Stimulated activated CD8-positive, alpha-beta memory T cell treated with anti-CD3 and anti-CD28 coated beads, Interleukin-2, amount 100 ng/mL, for 1 hour (primary cell): ENCODE measurements at places on chromosomes 5 and 9.

- DNase-seq = no peak
Measured at GRCh38 chr9:72485821-72486593, 35.4 kb upstream of the TMC1 start.

GRCh38 chr5:89560696-89561095 is 677.7 kb upstream of the MEF2C start:
- no peak for DNase-seq

- no peak for DNase-seq
Measured at GRCh38 chr5:52491071-52491787, 296.5 kb upstream of the ITGA1 start.

GRCh38 chr5:87389296-87390034 is 23.3 kb downstream of the CCNH start:
- no peak for DNase-seq

- no peak for DNase-seq
Measured at GRCh38 chr9:89204801-89205200, 26.2 kb upstream of the SHC3 start.

DNA sequence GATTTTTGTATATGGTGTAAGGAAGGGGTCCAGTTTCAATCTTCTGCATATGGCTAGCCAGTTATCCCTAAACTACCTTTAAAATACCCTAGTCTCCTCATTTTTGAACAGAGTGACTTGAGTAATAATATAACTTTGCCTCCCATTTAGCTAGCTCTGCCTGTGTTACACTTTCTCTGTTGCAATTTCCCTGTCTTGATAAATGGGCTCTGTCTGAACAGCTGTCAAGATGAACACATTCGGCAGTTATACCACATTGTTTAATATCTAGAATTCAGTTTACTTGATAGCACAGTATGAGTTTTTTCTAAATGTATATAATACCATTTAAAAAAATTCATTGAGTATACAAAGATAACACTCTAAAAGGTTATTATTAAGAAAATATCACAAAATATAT is 562.9 kb upstream of the FTMT start:
- no peak for DNase-seq

DNA sequence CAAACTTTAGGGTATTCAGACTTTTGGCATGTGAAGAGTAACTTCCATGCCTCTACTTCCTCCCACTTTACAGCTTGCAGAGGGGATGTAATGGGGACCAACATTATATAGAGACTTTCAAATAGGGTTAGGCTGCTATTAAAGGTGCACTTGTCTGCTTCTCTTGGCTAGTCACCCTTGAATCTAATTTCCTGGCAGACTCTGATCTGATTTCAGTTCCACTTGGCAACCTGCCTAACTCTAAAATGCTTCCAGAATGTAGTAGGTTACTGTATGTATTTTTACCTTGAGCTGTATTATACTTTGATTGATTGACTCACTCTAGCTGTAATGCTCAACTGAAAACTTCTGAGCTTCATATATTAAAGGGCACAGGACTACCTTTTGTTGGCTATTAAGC is 693.4 kb downstream of the KCTD16 start:
- no peak for DNase-seq

- DNase-seq = no peak
Measured at GRCh38 chr9:124022201-124023121, 10.9 kb downstream of the LHX2 start.

- no peak for DNase-seq
Measured at GRCh38 chr5:124906339-124907097, 160.1 kb upstream of the ZNF608 start.

- DNase-seq = no peak
Measured at GRCh38 chr5:138874771-138875551, at the start of gene LRRTM2. Gene LRRTM2, minus strand, starts transcription at chr5:138875335. Its CDS starts 424 bp downstream, at chr5:138874911.

DNA sequence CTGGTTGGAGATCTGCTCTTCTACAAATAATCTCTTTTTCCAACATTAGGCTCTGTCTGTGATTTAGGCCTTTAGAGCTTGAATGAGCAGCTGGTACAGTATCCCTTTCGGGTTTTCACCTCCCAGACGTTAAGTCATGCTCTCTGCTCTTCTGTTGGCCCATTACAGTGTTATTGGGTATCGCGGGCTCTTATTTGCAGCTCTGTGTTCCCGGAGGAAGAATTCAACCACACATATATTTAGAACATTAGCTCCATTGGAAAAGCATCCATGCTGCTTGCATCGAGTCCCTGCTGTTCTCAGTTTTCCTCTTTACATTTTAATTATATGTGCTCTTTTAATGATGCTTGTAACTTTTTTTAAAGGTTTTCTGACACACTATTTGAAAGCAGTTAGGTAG is 278.0 kb upstream of the ADCY2 start:
- DNase-seq = no peak

- no peak for DNase-seq
Measured at GRCh38 chr5:65811885-65812284, 89.9 kb downstream of the NLN start.

DNA sequence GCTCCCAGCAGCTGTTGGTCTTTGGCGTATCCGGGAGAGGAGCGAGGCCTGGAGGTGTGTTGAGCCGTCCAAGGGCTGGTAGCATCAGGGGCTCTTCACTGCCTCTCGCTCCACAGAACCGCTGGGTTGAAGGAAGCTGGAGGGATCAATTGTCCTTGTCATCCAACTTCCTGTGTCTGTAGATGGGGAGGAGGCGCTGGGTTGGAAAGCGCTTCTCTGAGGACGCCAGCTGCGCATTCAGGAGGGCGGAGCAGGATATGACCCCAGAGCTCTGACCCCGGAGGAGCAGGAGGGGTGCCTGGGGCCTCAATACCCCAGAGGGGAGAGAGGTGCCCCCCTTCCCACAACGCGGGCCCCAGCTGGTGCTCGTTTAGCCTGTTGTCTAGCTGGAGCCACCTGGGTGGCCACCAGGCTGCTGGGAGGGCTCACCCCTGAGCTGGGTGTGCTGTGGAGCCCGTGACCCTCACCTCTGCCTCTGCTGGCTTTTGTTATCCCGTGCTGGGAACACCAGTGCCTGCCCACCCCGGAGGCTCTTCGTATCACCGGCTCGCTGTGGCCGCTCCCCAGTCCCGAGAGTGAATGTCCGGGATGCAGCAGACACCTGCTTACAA is 2.0 kb upstream of the DBH start:
- DNase-seq = no peak

DNA sequence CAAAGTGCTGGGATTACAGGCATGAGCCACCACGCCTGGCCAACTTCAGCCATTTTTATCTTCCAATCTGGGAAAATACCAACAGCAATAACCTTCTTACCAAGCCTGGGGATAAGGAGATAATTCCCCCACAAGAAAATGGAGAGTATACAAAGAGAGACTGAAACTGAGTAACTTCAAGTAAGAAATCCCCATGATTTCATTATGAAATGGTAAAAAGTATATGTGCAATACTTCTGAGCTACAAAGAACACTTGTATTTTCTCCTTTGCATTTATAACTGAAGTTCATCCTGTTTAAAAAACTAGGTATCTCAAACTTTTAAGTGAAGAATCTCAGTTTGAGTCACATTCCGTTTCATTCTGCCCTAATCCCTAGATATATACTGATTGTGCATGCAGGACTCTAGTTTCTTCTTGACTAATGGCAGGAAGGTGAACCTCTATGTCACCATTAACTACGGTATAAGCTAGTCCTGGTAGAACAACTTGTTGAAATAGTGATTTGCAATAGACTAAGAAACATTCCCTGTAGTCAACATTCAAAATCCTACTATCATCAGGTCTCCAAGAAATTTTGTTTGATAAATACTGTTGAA is 2071.4 kb downstream of the MAT2B start:
- DNase-seq = no peak

- no peak for DNase-seq
Measured at GRCh38 chr5:129963359-129963758, 59.1 kb downstream of the CHSY3 start.

- DNase-seq = no peak
Measured at GRCh38 chr9:124475868-124476690, 25.8 kb downstream of the ADGRD2 start.

DNA sequence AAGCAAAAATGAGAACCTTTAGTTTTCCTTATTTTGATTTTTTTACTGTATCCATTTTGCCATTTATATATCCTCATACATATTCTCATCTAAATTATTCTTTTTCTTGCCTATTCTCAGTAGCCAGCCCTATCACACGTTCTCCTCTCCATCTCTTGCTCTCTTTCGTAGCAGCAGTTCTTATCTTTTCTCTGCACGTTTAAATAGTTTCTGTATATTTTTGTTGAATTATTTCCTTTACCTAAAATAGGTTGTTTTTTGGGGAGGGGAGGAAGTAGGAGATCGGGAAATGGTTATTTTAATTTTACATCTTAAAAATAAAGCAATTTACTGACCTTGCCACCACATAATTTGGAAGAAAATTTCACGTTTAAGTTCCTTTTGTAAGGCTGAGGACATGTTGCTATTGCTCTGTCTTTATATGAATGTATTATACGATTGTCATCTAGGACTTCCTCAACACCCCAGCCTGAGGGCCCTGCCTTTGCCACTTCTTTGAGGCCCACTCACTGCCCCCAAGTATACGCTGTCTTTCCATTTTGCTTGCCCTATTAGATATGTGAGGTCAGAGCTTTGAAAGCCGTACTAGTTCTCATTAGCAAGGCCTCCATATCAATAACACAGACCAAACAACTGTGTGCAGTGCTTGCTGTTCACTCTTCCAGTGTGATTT is 140.3 kb downstream of the GNAQ start:
- DNase-seq = no peak

DNA sequence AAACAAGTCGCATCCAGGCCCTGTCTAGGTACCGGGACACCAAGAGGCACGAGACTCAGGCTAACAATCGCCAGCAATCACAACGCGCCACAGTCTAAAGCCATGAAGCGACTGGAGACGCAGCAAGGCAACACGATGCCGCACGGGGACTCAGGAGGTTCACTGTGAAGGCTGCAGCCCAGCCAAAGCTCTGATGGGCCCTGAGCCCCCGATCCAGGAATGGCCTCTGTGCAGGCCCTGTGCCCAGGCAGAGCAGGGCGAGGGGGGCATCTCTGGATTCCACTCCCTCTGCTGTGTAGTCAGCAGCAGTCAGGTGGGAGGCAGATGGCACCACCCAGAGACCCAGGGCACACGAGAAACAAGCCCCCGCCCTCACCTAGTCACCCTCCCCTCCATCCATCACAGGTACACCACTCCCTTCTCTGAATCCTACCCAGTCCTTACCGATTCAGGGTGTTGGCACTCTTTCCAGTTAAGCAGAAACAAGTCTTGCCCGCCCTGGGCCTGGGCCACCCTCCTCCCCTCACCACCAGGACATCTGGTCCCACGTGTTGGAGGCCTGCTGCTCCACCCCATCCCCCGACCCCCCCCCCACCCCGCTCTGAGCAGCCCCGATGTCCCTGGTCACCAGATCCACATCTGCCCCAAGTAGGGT is 1.1 kb downstream of the RALGDS start:
- DNase-seq = no peak

DNA sequence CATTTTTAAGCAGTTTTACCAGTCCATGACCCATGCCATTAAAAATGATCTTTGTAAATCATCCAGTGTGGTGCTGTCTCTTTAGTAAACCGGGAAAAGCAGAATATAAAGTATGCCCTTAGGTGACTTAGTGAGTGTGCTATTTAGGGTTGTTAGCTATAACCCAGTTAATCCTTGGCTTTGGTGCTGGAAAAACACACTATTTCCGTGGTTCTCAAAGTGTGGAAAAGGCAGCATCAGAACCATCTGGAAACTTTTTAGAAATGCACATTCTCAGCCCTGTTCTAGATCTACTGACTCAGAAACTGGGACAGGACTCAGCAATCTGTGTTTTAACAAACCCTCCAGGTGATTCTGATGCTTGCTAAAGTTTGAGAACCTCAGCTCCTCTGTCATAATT is 123.6 kb upstream of the ZNF608 start:
- DNase-seq = no peak

DNA sequence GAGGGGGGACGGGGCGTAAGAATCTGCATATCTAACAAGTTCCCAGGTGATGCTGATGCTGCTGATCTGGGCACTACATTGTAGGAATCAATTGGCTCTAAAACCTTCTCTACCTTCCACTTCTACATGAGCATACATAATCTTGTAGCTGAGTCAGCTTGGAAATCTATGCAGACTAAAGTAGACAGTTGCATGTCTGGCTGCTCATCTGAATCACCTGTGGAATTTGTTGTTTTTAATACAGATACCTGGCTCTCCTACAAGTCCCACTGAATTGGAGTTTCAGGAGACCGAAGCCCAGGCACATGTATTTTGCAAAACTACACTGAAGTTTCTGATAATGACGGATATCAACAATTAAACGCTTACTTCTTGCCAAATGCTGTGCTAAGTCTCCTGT is 113.6 kb downstream of the STK32A start:
- no peak for DNase-seq

GRCh38 chr5:148776780-148777179 is 49.6 kb upstream of the ADRB2 start:
- no peak for DNase-seq

DNA sequence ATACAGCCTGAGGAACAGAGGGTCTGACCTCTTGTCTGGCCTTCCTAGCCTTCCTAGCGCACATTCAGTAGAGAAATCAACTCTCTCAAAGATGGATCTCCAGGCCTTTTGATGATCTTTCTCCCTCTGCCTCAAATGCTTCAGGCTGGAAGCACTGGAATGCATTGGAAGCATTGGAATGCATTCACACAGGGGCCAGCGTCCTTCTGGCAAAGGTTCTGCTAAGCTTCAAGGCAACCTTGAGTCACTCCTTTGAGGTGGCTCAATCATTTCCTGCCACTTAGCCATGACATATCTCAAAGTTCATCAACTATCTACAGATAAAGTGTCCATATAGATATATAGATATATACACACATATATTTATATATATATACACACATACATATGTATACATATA is 42.9 kb downstream of the OR2K2 start:
- DNase-seq = no peak

DNA sequence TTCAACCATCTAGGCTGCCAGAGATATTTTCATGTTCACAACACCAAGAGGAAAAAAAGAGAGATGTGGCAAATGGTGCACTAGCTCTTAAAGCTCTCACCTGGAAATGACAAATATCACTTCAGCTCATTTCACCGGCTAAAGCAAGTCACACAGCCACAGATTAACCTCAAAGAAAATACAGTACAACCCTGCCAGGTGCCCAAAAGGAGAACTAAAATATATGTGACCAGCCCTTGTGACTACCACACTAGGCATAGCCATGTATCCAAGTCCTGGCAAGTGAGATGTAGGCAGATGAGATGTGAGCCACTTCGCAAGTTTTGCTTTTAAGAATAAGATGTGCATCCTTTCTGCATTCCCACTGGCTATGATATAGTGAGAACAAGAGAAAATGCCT is 41.4 kb downstream of the AGTPBP1 start:
- DNase-seq = no peak

GRCh38 chr5:95846554-95847260 is 24.2 kb upstream of the GLRX start:
- DNase-seq = peak; percentile 48
